ENCODE measurements at places on chromosomes 6 and 20.

GRCh38 chr6:119129968-119130484, 51.6 kb upstream of the FAM184A start:
- DNase-seq: no peak

GRCh38 chr20:24116611-24117010, 128.0 kb upstream of the GGTLC1 start:
- no peak for DNase-seq

GRCh38 chr20:16048876-16049275, 524.4 kb downstream of the KIF16B start:
- no peak for DNase-seq

DNA sequence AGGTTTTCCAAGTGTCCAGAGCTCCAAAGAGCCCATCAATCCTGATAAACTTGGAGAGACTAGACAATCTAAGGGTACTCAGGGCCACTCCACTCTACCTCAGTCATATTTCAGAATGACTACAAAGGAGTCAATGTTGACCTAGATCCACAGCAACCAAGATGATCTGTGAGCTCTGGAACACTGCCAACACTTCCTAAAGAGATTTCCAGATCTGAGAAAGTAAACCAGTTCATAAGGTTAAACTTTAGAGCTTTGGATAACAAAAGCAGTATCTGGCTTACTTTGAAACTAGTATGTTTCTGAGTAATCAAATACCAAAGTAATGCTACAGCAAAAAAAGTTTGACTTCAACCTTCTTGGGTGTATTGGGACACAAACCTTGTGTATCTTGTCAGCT, 122.7 kb downstream of the BTBD9 start:
- DNase-seq: no peak

DNA sequence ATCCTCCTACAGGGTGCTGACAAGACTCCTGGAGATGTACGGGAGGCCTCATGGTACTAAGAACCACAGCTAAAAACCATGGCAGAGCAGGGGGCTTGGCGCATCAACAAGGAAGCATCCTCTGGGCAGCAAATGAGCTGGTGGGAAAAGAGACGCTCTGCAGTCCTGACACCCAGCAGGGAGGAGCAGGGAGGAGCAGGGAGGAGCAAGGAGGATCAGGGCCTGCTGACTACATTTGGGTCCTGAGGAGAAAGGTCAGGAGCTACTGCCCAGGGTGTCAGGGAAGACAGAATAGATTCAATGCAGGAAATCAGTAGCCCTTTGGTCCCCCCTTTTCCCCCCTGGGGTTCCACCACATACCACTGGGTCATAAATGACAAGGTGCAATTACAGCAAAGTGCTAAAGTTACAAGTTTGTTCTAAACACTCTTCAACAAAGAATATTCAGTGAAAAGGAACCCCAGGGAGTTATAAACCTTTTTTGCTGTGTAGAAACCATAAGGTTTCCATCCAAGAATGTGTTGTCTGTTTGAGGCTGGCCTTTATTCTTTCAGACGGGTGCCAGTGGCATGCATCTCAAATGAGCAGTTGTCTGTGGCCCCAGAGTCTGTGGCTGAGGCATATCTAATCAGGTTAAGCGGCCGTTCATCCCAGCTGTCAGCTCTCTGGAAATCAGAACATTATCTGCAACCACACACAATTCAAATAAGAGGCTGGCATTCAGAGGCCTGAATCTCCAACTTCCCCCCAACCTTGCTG, 325.0 kb downstream of the CDC5L start:
- no peak for DNase-seq

Measured in NCI-H2171 (cell line).